ENCODE measurements at places on chromosomes 5 and 9. TPM values are rescaled to one million over a fixed set of nuclear protein-coding genes. Genes with fewer than 3 reads are reported as not detected.

PLPPR1 gene
- not detected for total RNA-seq

TAS2R1 gene
- total RNA-seq, result 0.32 TPM

PCDHB9 gene
- 0.64 TPM for total RNA-seq

PCDHA9 gene
- total RNA-seq, result under 0.01 TPM

INSL4 gene
- not detected for total RNA-seq

DNA sequence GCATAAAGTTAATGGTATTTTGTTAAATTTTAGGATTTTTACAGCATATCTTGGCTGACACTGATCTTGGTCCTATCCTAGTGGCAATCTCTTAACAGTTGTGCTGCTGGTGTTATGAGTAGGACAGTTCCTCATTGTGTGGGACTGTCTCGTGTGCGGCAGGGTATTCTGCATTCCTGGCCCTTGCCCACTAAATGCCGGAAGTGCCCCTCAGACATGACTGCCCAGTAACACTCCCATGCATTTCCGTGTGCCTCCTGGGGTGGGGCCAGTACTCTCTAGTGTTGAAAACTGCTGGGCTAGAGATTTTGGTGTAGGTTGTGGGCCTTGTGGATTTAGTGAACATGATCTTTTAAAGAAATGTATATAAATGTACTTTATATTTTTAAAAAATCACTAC, 227.1 kb upstream of the DMRT1 start:
- DNase-seq, result no peak

DNA sequence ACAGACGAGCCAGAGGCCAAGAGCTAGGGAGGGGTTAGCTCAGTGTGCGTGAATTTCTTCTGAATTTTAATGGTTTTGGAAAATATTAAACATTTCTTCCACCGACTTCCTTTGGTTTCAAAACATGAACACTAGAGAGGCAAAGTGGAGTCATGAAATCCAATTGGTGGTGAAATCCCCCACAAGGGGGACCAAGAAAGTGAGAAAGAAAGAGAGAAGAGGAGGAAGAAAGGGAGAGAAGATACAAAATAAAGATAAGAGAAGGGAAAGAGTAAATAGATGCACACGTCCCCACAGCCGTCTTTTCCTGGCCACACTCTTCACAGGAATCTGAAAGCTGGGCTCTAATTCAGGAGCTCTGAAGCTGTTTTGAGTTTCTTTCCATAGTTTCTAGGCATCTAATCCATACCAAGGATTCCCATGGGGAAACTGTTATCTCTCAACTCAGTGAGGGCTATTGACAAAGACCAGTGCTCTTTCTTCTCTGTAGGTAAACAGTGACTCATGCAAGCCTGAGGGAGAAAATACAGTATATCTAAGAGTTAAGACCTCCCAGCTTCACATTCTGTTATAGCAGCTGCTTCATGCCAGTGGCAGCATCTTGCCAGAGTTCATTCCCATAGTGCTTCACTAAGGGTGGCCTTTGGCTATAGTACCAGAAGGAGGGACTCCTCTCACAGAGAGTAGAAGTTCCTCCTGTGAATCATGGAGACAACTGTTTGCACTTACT, 115.8 kb upstream of the LIFR start:
- peak; percentile 99 for DNase-seq

DNA sequence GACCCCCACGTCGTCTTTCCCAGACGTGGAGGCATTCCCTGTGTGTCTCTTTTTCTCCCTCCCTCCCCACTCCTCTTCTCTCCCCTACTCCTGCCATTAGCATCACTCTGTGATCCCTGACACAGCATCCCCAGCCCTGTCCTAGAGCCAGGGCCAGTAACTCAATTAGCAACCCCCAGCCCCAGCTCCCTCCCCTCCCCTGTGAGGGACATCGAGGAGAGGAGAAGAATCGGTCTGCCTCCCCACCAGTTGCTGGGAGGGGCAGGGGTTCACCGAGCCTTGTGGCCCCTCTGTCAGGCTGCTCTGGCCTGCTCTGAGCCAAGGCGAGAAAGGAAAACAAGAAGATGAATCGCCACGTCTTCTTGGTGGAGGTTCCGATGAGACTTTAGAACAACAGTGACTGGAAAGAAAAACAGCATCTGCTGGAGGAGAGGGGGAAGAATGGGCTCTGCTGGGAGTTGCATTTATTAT, 123.1 kb downstream of the PAPPA start:
- no peak for DNase-seq

- no peak for DNase-seq
Observed at GRCh38 chr9:12874395-12874794, 99.6 kb downstream of the LURAP1L start.

All from fibroblast of villous mesenchyme (primary cell).